ENCODE measurements at places on chromosomes 5 and 9.
A peak's percentile ranks its signal among the peaks of the same experiment; 100 is the strongest.

DNA sequence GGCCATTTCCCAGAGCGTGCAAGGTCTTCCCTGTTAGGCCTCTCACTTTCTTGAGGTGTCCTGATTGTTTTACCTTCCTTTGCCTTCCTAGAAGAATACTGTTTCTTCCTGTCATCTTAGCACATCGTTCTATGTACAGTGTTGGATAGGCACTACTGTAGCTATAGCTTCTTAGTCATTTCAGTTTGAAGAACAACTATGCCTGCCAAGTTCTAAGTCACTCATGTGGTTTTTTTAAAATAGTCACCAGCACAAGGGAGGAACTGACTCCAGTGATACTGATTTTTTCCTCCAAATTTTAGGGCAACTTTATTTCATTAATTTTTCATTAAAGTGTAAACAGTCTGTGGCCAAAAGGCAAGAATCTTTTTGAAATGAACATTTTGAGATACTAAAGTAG is 122.4 kb upstream of the NR5A1 start:
- no peak for DNase-seq

GRCh38 chr9:122940749-122941581 is at the start of gene RABGAP1:
TSS of gene RABGAP1 (plus strand) at chr9:122941020. CDS start at chr9:122957060, 16,040 bp downstream.
- DNase-seq, result peak; percentile 100

- DNase-seq, result no peak
Measured at GRCh38 chr9:111986035-111986556, 89.5 kb downstream of the UGCG start.

- DNase-seq, result no peak
Measured at GRCh38 chr9:1434052-1434767, 384.1 kb downstream of the DMRT2 start.

DNA sequence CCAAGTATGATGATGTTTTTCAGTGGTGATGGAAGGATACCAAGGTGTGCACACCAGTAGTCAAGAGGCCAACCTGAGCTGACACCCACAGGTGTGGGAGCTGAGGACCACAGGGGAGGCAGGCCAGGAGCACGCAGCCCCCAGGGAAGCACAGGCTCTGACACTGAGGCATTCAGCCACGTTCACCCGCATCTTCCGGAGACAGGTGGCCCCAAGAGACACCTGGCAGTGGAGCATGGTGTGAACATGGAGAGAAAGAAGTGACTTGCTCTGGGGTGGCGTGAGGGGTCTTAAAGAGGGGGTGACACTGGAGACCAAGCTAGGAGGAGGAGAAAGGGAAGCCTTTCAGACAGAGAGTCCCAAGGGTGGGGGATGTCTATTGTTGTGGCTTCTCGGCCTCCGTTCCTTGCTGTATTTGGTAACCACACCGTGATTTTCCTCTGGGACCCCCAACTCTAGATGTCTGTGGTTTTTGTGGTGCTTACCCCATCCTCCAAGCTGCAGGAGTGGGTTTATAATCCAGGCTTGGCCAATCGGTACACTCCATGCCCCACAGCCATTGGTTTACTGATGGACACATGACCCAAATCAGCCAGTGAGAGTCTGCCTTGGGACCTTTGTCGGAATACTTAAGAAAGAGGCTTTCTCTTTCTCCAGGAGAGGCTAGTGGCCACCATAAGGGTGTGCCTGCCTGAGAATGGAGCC is 84.6 kb downstream of the HRH2 start:
- DNase-seq, result no peak

DNA sequence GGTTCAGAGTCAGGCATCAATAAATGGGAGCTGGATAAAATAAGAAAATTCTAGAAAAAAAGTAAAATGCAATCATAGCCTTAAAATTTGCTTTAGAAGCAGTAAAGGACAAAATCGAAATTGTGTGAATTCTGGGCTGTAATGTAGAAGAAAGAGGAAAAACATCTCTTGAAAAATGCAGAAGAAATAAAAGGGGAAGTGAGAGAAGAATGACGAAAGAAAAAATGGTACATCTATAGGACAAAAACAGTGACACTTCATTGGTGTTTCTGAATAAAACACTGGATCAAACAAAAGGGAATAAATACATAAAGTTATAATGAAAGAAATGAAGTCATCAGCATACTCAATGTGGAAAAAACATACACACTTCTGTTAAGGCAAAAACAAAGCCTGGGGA is 642.3 kb downstream of the ACTL7B start:
- DNase-seq, result no peak

DNA sequence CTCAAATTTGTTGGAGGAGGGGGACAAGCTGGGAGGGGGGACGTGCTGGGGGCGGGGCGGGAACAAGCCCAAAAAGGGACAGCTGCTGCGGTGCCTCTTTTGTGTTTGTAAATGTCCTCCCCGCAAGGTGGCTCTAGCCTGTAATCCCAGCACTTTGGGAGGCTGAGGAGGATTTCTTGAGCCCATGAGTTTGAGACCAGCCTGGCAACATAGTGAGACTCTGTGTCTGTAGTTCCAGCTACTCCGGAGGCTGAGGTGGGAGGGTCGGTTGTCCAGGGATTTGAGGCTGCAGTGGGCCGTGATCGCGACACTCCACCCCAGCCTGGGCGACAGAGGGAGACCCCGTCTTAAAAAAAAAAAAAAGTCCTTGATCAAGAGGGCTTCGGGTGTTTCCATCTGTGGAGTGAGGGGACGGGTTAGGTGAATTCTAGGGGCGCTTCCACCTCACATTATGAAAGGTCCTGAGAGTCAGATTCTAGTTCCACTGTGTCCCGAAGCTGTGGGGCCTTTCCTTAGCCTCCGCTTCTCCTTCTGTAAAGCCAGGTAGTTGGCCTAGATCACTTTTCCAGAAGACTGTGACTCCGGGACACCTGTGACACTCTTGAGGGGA is 779 bp upstream of the CTNNA1 start:
- DNase-seq, result peak; percentile 61

- DNase-seq, result no peak
Measured at GRCh38 chr5:3659907-3660306, 64.3 kb downstream of the IRX1 start.

- no peak for DNase-seq
Measured at GRCh38 chr9:88571419-88571818, 36.4 kb downstream of the NXNL2 start.

DNA sequence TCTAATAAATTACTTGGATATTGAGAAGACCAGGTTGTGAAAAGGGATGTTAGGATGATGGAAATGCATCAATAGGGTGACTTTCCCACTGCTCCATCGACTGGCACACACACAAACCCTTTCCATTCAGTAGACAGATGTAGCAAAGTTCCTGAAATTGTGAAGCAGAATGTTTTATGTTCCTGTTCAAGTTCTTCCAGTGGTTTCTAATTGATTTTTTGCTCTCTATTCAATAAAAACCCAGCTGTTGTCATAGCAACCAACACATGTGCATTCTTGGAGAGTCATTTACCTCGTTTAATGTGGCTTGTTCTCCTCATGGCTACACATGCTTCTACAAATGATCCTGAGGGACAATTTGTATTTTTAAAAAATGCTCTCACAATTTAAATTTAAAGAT is 244.6 kb downstream of the RAB3C start:
- DNase-seq, result no peak

DNA sequence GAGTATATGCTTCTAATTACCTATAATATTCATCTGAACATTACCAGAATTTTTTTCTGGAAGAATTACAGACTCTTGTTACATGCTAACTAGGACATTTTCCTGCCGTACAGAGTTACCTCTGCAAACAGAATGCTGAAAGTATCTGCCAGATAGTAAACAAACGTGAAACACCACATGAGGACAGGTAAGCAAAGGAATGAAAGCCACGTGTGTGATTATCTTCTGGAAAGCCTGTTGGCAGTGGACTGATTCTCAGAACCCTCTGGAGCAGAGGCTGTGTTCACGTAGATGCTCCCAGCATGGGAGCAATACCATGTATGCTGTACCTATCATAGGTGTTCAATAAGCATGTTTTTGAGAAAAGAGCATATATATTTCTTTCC is 472.6 kb downstream of the ENC1 start:
- no peak for DNase-seq

DNA sequence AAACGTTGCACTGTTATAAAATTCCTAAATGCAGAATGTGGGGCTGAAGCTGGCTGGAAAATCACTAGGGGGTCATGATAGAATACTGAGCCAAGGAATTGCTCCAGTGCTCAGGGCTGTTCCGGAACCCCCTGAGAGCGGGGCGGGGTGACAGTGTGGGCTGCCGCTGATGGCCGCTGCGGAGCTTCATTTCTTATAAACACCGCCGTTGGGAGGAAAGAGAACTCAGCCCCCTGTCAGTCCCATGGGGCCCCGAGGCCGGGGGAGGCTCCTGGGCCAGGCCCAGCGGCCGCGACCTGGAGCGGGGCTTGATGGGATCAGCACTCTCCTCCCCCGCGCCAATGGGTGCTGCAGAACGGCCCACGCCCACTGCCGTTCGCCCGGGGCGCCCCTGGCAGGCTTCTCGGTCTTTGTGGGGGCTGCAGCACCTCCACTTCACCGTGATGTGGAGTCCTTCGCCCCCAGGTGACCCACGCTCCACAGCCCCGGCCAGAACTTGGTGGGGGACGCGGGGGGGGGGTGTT is 5.2 kb upstream of the IRF1 start:
- peak; percentile 85 for DNase-seq

DNA sequence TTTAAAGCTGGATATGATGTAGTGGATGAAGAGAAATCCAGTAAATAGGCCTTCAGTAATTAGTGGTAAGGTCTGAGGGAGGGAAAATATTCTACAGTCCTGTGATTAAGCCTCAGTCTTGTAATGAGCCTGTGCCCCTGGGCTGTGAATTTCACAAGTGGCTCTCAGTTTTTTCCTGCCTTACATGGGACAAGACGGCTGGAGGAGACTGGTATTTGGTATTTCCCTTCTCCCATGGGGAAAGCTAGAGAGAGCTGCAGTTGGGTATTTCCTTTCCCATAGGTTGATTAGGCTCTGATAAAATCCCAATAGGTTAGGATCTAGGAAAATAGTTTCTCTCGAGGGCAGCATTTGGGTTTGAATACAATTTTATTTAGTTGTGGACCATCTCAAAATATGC is 62.2 kb upstream of the GNA14 start:
- DNase-seq, result no peak

- no peak for DNase-seq
Measured at GRCh38 chr9:68923480-68923879, 90.4 kb downstream of the PRKACG start.

GRCh38 chr9:131037335-131038255 is 28.6 kb downstream of the LAMC3 start:
- DNase-seq, result no peak

GRCh38 chr9:9992936-9993335 is 619.9 kb downstream of the PTPRD start:
- no peak for DNase-seq
